Activated T-cell treated with anti-CD3 and anti-CD28 coated beads, Interleukin-2, amount 50 U/mL, for 72 hours (primary cell): ENCODE measurements at places on chromosomes 4 and X. TPM values are rescaled to one million over a fixed set of nuclear protein-coding genes. Genes with fewer than 3 reads are reported as not detected.

Gene GDPD2
- 0.12 TPM for total RNA-seq

Gene GNRHR
- total RNA-seq, result not detected

DNA sequence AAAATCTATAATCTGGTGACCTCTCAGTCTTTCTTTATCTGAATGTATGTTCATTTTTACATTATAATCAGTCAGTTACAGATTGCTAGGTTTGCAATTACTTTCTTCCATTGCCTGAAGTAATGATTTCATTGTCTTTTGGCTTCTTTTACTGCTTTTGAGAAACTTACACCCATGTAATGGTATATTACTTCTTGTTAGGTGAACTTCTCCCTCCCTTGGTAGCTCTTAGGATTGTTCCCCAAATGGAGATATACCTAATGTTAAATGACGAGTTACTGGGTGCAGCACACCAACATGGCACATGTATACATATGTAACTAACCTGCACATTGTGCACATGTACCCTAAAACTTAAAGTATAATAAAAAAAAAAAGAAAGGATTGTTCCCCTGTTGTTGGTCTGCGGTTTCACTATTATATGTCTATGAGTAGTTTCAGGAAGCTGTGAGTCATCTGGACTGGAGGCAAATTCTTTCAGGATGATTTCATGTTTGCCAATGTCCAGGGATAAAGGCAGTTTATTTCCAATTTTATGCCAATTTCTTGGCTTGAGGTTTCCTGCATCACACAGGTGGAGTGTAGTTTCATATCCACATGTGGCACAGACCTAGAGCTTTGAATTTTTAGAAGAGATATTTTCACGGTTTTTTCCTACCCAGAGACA is 21.8 kb downstream of the SPANXC start:
- no peak for DNase-seq

DNA sequence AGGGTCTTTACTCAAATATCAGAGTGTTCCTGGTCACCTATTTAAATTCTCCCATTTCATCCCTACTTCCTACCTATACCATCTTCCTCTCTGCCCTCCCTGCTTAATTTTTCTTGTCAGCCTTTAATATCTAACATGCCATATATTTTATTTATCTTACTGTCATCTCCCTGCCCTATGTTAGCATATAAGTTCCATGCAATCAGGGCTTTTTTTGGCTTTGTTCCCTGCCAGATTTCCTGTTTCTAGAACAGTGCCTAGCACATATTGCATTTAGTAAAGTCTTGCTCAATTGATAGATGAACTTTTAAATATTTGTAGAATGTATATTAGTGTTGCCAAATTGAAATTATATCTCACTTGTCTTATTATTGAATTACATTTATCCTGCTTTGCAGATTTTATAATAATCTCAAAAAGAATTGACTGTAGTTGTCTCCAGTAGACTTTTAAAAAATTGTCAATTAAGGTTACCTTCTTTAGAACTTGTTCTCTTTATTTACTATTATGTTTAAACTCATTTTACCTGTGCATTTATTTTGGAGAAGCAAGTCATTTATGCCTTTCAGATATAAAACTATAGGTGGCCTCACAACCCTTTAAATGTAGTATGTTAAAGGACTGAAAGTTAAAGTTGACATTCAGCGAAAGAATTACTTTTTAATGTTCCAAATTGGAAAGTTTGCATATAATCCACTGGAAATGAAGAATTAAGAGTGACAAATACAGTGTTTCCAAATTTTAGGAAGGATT is 108.2 kb upstream of the BMPR1B start:
- DNase-seq, result no peak

DNA sequence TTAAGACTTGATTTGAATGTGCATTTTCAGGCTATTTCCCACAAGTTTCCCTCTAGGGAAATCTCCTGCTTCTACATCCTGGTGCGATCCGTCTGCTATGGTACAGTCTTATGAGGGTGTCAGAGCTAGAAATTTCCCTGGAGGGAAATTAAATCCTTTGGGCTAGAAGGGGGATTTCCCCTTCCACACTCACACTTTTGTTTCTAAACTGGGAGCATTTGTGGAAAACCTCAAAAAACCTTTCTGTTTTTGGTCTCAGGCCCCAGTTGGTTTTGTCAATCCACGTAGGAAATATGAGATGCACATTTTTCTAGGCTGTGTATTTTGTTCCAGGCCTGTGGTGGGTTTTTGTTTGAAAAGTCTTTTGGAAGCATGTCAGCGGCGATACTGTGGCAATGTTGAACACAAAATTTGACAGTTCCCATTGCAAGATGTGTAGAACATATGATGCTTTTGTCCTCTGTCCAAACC is 17.8 kb downstream of the HMGB3 start:
- no peak for DNase-seq

GRCh38 chr4:54233277-54233696 is 4.2 kb downstream of the PDGFRA start:
- peak; percentile 86 for DNase-seq

GRCh38 chrX:134167591-134168203 is 69.3 kb upstream of the CCDC160 start:
- DNase-seq, result no peak
